ENCODE measurements at places on chromosomes 16 and 17. TPM values are rescaled to one million over a fixed set of nuclear protein-coding genes. Genes with fewer than 3 reads are reported as not detected.

TERF2IP gene
- polyA plus RNA-seq = 64.0 TPM

SDR42E2 gene
- polyA plus RNA-seq = not detected

MT3 gene
- polyA plus RNA-seq = 8.7 TPM

CCL4L2 gene
- polyA plus RNA-seq = 1.3 TPM

FTSJ3 gene
- polyA plus RNA-seq = 35.5 TPM

C16orf96 gene
- 1.1 TPM for polyA plus RNA-seq

CD68 gene
- 55.2 TPM for polyA plus RNA-seq

ABCA8 gene
- polyA plus RNA-seq = 51.5 TPM

KAT2A gene
- polyA plus RNA-seq = 49.6 TPM

ACAP1 gene
- 13.6 TPM for polyA plus RNA-seq

KCNG4 gene
- polyA plus RNA-seq = 0.06 TPM

Data from hindlimb muscle (tissue), 1 donor.